Suppressor macrophage treated with lipopolysaccharide for 1 hour (primary cell): ENCODE measurements at places on chromosomes 11 and 22.
A peak's percentile ranks its signal among the peaks of the same experiment; 100 is the strongest.

DNA sequence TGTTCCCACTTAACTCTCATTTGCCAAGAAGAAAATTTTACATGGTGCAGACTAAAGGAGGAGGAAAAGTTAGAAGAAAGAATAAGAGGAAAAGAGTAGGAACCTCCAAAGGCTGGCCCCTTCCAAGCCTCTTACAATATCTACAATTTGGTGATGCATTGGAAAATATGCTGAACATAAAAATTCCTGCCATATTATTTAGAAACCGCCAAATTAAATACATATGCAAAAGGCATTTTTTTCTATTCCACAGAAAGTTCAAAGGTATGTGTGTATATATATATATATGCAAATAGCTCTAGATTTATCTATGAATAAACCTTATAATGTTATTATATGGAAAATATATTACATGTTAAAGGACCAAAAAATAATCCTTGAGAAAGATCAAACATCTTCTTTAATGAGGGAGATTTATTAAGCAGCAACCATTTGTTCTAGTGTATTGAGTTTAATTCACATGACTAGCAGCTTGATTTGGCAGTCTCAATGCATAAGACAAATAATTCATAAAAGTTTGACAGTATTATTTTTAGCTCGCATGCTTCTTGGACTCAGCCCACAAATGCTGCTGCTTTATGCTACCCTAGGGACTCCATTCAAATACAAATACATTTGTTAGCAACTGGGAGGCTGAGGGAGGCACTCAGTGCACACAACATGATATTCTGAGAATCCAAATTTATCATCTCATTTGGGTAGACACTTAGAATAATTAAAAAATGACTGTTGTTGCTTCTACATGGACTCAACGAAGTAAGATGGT is 184.9 kb downstream of the SBF2 start:
- no peak for DNase-seq

- no peak for DNase-seq
Observed at GRCh38 chr11:93271596-93271995, 58.9 kb upstream of the DEUP1 start.

GRCh38 chr22:44572414-44573207 is 74.6 kb upstream of the RTL6 start:
- no peak for DNase-seq

GRCh38 chr22:41742918-41743317 is 43.6 kb downstream of the MEI1 start:
- no peak for DNase-seq

- DNase-seq, result no peak
Observed at GRCh38 chr11:68810164-68810563, 31.6 kb downstream of the CPT1A start.

- DNase-seq, result peak; percentile 26
Observed at GRCh38 chr11:122663764-122664163, 8.2 kb downstream of the UBASH3B start.

GRCh38 chr11:66287889-66288670 is 863 bp downstream of the YIF1A start:
- DNase-seq, result no peak

GRCh38 chr11:82909015-82909640 is 7.6 kb downstream of the DDIAS start:
- DNase-seq, result no peak

DNA sequence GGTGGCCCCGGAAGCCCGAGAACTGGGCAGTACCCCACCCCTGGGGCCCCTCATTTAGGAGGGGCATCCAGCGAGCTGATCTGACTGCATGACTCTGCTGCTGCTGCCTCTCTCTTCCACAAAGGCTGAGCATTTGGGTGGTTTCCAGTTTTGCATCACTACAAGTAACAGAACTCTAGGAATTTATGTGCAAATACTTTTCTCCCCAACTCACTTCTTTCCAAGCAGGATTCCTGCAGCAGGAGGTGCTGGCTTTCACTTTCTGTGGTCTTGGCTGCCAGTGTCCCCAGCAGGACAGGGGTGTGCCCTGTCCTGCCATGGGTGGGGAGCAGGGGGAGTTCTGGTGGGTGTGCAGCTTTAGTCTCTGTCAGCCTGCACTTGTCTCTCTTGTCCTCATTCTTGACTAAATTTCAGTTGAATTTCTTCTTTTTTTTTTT is 21.2 kb downstream of the UPB1 start:
- DNase-seq, result peak; percentile 95

GRCh38 chr11:100863080-100863581 is 176.0 kb downstream of the ARHGAP42 start:
- DNase-seq, result no peak

DNA sequence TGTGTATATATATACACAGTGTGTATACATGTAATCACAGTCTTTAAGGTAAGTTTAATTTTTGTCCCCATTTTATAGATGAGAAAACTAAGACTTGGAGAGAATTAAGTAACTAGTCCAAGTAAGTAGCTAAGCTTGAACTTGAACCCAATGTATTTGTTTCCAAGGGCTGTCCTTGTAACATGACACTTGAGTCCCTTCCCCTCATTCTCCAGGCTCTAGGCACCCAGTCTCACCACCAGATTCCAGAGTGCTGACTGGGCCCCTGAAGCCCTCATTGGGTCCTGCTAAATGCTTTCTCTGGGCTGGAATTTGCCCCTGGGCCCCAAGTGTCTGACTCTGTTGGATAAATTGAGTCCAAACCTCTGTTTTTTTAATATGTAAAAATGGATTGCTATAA is 45.5 kb downstream of the ADM start:
- no peak for DNase-seq

GRCh38 chr11:25453471-25453870 is 878.5 kb upstream of the ANO3 start:
- no peak for DNase-seq

GRCh38 chr11:70532731-70533130 is 134.4 kb downstream of the CTTN start:
- no peak for DNase-seq

DNA sequence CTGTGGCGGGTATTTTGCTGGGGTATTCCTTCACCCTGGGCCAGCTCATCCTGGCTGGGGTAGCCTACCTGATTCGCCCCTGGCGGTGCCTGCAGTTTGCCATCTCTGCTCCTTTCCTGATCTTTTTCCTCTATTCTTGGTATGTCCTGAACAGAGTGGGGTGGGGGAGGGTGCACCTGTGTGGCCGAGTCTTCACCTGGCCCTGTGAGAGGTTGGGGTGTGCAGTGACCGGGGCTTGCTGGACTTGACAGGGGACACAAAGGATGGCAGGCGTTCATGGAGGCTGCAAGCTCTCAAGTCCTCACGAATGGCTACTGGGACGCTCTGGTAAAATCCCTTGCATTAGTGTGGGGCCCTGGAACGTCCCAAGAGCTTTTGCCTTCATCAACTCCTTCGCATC is 39.3 kb downstream of the CAPN1 start:
- no peak for DNase-seq

- DNase-seq, result no peak
Observed at GRCh38 chr11:61004180-61004611, 32.7 kb downstream of the CD6 start.

GRCh38 chr11:90448256-90448655 is 225.4 kb upstream of the CHORDC1 start:
- no peak for DNase-seq

DNA sequence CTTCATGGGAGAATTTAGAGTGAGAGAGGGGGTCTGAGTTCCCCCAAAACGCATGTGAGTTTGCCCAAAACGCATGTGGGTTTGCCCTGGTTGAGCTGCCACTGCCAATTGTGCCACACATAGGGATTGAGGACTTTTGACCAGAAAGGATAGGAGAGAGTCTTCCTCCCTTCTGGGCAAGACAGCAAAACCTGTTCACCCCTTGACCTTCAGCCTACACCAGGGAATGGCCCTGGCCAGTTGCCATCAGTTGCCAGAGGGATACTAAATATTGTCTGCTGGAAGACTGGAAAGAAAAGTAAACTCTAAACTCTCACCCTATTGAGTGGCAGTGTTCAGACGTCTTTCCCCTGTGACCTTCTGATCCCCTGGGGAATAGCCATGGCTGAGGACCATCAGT is 363.8 kb downstream of the DLG2 start:
- no peak for DNase-seq

- no peak for DNase-seq
Observed at GRCh38 chr11:123654566-123655081, at the start of gene SCN3B. Gene SCN3B, minus strand, starts transcription at chr11:123654624. Its CDS starts 823 bp downstream, at chr11:123653801.

DNA sequence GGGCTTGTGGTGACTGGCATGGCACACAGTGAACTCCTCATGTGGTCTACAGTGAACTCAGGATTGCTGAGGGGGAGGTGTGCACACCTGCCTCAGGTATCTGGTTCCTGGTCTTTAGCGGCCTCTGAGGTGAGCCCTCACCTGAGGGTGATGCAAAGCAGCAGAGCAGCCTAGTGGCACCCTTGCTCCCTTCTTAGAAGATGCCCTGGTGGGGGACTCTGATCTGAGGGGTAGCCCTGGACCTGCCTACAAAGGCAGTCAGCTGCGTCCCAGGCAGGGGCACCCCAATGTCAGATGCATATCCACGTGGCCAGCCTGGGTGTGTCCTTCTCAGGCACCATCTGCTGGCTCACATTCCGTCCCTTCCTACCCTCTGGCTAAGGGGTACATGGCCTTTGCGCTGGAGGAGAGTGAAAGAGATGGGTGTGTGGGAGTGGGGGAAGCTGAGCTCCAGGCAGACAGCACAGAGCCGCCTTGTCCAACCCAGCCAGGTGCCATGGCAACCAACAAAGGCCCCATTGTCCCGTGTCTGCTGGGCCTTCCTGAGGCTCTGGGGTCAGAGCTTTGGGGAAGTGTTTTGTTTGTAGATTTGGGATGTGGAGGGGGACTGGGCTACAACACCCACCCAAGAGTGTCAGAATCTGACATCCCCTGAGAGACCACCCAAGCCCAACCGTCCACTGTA is 5.8 kb downstream of the PLEKHB1 start:
- DNase-seq, result no peak

DNA sequence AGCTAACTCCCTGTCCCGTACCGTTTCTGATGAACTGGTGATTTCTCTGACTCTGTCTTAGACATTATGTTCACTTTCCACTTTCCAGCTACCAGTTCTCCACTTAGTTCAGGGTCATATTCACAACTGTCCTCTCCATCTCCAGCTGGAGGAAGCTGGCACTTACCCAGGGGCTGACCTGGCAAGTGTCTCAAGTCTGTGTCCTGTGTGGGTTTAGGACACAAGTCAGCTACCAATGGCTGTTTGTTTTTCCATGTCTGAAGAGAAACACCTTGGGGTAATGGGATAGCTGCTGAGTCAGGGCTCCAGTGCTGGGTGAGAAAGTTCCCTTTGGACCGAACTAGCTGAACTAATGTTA is 134.4 kb downstream of the CSNK2A3 start:
- DNase-seq, result no peak

GRCh38 chr11:69195824-69196782 is 40.4 kb downstream of the SMIM38 start:
- no peak for DNase-seq

DNA sequence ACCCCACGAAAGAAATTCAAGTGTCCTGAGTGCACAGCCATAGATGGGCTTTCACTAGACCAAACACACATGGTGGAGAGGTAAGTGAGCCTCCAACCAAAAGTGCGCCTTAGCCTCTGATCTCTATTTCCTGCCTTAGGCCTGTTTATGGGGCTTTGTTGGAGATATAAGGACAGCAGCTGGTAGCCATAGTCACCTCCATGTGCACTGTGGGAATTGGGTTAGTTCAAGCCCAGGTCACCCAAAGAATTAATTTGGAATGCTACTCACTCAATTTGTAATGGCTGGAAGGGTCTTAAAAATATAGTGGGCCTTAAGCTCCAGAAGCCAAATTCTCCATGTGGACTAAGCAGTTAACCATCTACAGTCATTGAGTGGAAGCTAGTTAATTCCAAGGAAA is 73.6 kb downstream of the ALX4 start:
- DNase-seq, result no peak
